NCI-H345 (cell line): ENCODE measurements at places on chromosomes 2 and 18.

DNA sequence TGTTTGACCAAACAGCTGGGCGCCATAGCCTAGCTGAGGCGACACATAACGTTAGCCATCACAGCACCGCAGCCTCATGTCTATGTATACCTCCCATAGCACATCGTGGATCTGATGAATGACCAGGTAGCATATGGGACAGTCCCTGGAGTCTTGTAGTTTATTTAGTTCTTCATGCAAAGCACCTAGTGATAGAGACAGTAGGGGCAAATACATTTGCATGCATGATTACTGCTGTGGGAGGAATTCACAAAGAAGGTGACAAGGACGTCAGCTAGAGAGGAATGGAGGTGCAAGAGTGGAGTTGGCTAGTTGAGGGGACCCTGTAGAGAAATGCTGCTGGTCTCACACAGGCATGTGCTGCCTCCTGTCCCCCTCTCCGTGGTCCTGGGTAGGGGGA lies 478.9 kb upstream of the HS6ST1 start:
- no peak for DNase-seq

DNA sequence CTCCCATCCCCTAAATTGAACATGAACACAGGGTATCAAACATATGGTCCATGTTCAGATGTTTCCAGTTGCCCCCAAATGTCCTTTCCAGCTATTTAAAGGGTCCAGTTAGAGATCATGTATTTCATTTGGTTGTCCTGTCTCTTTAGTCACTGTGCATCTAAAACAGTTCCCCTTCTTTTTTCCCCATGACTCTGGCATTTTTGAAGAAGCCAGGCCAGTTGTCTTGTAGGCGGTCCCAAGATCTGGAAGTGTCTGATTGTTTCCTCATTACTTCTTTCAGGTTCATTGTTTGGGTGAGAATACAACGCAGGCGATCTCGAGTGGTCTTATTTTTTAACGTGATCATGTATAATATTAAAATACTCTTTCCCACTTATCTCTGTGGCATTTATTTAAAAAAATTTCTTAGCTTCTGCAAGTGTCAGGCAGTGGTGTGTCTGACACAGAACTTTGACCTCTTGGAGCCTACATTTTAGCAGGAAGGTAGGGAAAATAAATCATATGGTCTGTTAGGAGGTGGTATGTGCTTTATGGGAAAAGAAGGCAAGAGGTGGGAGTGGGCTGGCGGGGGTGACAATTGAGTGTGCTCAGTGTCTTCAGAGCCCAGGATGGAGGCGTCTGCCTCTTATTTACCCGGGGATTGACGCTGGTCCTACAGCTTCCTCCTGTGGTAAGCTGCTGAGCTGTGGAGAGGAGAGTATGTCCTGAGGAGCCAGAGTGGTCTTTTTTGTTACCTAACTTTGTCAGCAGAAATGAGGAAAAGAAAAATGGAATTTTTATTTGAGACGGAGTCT lies 8.1 kb downstream of the RAB31 start:
- DNase-seq: no peak

- no peak for DNase-seq
Measured at GRCh38 chr2:168854651-168855050, 35.6 kb downstream of the SPC25 start.

DNA sequence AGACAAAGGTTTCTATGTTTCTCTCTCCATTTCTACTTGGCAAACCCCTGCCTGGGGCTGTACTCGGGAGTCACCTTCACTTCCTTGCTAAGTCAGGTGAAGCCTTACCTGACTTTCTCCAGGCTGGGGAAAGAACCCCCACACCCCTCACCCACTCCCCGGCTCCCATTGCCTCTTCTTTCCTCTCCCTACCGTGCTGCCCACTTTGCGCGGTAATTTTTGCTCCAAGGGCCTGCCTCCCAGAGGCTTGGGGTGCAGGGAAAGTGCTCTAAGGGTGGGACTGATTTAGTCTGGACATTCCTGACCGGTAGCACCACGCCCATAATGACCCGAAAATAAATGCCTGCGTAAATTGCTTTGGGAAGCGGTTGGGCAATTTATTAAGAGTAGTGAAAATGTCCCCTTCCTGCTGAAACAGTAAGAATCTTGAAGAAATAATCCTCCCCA lies 49.1 kb upstream of the ATP6V1B1 start:
- DNase-seq: no peak

- peak; percentile 7 for DNase-seq
Measured at GRCh38 chr18:35525795-35526494, 28.2 kb upstream of the INO80C start.

DNA sequence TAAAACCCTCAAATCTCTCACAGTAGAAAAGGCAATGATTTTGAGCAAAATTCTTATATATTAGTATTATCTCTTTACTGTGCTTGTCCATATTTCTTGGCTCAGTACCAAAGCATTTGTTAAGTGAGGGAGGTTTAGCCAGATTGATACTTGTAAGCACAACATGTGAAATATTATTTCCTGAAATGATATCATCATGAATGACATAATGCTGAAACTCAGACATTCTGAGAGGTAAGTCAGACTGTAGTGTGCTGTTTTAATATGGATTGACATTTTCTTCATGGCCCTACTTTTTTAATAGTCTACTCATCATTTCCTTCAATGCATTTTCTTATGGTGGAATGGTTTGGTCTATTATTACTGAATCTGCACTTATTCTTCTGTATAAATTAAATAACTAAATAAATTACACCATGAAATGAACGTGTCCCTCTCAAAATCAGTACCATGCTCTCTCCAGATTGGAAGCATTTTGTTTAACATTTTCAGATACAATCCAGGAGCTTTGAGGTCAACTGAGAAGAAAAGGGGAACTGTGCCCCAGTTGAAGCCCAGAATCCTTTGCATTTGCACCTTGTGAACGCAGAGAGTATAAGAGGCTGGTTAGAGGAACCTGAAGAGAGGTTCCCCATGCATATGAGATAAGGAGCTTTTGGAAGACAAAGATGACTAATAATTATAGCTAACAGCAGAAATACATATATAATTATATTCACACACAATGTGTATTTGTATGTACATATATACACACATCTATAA lies 50.1 kb upstream of the CRACDL start:
- no peak for DNase-seq

DNA sequence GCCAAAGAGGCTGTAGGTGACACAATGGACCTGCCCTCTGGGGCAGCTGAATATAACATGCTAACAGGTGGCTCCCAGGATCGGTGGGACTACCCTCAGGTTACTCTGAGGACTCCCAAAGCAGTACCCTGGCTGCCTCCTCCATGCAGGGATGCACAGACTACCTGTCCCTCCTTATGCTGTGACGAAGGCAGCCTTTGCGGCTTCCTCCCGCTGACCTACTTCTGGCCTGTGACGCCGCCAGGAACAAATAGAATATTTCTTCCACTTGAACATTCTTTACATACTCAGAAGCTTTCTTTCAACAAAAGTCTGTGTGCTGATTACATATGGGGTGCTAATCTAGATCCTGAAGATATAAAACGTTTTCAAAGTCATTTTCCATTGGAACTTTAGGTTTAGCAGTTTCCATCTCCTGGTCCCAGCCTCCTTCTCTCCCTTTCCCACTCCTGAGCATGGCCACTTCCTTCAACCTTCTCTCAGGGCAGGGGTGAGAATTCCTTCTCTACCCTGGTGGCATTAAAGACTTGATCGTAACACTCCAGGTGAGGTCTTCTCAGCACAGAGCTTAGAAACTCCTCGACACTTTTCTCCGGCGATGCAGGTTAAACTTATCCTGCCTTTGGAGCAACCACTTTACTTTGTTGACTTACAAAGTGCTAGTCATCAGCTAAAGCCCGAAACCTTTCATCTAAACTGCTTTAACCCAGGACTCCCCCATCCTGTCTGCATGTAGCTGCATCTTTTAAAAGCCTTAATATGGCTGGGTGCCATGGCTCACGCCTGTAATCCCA lies 58.9 kb upstream of the STK17B start:
- DNase-seq: no peak

DNA sequence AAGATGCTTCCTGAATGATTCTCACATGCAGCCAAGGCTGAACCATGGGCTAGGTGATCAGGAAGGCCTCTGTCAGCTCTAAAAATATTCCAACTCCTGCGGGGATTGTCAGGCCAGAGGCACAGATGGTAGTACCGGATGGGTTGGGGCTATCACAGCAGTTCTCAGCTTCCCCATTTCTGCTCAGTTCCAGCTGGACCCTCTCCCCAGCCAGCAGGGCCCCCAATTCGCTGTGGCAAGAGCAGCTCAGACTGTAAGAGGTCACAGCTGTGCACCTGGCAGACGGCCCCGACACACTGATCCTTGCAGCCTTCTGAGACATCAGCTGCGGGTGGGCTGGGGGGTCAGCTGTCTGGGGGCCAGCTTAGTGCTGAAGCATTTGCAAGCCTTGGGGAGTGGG lies 43.6 kb upstream of the TCF7L1 start:
- DNase-seq: no peak

GRCh38 chr2:212667751-212668316 lies 129.2 kb upstream of the ERBB4 start:
- DNase-seq: no peak

DNA sequence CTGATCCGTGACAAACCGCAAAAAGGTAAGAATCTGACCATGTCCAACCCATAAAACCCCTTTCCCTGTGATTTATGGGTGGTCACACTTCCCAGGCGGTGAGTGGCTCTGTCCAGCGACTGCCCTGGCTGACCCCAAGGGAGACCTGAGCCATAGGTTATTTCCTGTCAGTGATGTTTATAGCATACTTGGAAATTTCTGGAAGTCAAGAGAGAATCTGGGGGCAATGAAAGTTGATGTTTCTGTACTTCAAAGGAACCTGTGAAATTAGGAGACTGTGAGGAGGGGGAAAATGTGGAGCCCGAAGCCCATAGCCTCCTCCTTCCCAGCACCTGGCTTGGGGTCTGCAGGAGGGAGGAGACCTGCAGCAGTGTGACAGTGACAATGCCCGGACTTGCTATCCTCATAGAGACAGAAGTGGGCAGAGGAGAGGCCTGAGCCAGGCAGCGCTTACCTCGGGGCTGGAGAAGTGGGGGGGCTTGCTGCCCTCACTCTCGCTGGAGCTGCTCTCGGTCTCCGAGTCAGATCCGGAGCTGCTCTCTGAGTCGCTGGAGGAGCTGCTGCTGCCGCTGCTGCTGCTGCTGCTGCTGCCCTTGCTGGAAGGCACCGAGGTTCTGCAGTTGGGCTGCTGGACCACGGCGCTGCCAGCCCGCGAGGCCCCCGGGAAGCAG lies 111.3 kb upstream of the REV1 start:
- no peak for DNase-seq

- DNase-seq: no peak
Measured at GRCh38 chr18:7304061-7304370, 73.1 kb downstream of the LRRC30 start.

DNA sequence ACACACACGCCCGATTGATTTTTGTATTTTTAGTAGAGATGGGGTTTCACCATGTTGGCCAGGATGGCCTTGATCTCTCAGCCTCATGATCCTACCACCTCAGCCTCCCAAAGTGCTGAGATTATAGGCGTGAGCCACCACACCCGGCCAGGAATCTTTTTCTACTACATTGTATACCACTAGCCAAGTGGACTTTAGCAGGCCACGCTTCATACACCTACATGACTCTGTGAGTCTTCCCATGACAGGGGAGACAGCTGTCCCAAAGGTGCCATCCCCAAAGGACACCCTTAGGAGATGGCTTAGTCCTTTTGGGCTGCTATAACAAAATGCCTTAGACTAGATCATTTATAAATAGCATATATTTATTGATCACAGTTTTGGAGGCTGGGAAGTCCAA lies 32.8 kb downstream of the ERMN start:
- DNase-seq: no peak

DNA sequence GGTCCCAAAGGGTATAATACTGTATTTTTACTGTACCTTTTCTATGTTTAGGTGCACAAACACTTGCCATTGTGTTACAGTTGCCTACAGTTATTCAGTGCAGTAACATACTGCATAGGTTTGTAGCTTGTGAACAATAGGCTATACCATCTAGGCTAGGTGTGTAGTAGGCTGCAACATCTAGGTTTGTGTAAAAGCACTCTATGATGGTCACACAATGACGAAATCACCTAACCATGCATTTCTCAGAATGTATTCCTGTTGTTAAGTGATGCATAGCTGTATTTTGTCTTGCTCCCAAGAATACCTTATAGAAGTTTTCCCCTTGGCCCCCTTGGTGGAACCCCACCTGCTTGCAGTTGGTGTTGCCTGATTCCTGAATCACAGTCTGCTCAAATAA lies 29.3 kb upstream of the AGFG1 start:
- DNase-seq: no peak

DNA sequence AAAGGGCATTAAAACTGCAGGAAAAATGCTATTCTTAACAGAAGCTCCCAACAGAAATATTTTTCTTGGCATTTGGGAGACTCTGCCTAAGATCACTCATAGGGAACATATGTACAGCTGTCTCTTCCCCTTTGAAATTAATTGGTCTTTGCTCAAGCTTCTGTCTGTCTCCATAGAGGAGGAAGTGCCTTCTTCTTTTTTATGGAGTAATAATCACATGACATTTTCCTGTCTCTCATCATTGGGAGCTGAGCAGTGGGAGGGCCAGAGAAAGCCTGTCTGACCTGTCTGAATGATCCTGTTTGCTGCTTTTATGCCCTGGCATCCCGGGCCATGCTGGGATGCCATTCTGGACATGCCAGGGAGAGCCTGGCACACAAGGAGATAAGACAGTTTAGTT lies 145.6 kb downstream of the AQP4 start:
- DNase-seq: no peak

GRCh38 chr2:240611601-240612210 lies 13.6 kb upstream of the GPR35 start:
- no peak for DNase-seq

DNA sequence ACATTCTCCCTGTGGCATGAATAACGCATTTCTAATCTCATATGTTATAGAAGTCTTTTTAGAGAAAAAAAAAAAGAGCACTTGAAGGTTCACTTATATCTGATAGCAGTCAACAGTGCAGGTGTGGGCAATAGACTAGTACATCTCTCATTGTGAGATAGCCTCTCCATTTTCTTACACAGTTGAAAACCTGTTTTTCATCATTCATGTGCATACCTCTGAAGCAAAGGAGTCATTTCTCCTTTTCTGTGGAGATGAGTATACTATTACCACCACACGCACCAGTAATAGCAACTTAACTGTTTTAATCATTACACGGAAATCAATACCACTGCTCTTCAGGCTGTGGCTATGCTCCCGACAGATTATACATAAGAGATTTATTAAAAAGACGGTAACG lies 1653.3 kb upstream of the TMEFF2 start:
- DNase-seq: no peak

- peak; percentile 47 for DNase-seq
Measured at GRCh38 chr2:190466819-190467446, 58.8 kb downstream of the MFSD6 start.

DNA sequence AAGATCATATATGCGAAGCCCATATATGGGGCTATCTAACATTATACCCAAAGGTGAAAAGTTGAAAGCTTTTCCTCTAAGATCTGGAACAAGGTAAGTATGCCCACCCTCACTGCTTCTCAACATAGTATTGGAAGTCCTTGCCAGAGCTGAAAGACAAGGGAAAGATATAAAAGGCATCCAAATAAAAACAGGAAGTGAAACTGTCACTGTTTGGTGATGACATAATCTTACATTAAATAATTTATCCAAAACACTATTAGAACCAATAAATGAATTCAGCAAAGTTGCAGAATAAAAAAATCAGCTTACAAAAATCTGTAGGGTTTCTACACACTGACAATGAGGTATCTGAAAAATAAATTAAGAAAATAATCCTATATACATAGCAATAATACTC lies 205.8 kb downstream of the INSIG2 start:
- no peak for DNase-seq
